Activated naive CD8-positive, alpha-beta T cell treated with anti-CD3 and anti-CD28 coated beads for 36 hours (primary cell): ENCODE measurements at places on chromosomes 11 and 22.

- DNase-seq: no peak
Observed at GRCh38 chr11:112625814-112626213, 335.4 kb upstream of the NCAM1 start.

DNA sequence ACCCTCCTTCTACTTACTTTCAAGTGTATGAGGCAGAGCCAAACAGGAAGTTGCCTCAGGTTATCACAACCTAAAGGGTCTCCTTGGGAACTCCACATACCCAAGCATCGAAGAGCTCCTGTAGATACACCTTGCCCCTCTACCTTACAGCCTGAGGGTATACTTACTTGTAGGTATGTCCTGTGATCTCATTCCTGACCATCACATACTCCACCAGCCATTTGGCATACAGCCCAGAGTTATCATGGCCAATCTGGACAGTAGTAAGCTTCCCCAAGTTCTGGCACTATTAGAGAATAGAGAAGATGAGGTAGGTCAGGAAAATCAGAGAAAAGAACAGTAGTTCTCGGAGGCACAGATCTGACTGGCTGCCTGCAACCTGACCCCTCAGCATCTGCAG, 53.4 kb upstream of the SCUBE2 start:
- no peak for DNase-seq

DNA sequence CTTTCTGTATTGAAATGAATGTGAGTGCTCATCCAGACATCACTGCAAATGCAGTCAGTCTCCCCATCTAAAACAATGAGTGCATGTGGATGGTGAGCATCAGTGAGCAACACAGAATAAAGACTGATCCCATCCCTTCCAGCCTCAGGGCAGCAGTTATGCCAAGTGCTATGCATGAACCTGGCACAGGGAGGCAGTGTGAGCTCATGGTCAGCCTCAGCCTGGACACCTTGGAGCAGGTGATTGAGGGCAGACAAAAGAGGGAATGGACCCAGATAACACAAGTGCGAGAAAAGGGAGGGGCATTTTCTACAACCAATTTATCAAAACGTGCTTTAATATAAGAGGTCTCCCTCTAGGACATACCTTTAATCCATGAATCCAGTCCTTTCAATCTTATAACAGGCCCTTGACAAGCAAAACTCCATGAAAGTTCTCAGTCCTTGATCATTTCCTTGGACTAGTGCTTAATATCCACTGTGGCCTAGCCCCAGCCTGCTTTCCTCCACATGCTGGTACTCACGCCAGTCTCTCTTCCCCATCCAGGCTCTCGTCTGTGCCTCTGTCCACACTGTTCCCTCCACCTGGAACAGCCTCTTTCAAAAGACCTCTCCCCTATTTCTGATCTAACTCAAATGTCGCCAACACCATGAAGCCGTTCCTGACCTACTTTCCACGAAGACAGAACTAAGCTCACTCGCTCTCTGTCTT, 50.5 kb upstream of the LRRC55 start:
- no peak for DNase-seq

DNA sequence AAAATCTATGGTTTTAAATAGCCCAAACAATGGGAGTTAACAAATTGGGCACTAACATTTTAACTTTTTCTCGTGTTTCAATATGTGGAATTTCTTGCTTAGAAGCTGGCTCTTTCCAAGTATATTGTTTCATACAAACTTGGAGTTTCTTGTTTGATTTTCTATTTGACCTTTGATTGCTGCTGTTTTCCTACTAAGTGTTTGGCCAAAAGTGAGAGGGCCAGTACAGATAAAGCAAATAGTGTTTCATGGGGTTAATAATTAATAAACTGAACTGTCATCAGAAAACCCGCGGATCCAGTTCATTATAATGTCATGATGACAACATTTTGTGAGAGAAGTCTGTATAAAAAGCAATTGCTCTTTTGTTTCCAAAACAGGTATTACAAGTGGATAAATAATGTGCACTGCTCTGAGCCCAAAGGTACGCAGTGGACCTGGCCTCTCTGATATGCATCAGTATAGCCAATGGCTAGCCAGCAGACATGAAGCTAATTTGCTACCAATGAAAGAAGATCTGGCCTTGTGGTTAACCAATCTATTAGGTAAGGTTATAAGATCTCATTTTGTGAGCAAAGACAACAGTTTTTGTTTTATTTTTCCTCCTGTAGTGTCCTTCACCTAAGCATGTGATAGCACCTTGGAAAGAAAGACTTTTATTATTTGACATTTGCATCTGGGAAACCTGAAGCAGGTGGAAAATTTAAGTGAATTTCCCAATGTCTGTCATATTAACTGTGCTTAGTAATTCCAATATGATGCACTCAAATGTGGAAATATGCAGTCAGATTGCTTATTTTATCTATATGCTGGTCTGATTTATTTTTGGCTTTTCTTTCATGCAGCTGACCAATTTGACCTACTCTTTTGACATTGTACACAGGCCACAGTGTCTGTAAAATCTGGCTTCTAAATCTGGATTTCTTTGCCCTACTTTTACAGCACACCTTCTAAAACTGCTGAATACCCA, 8.3 kb downstream of the GAS2 start:
- no peak for DNase-seq

- no peak for DNase-seq
Observed at GRCh38 chr11:44010789-44011251, 37.0 kb upstream of the ACCSL start.
